Activated T-helper 2 cell treated with anti-CD3 and anti-CD28 coated beads, Interferon-gamma antibody, Interleukin-2, Interleukin-4, amounts not matched to agents 10 μg/mL and 5 μg/mL and 100 μg/mL, durations not matched to agents 14 hours and 24 hours and 36 hours (primary cell): ENCODE measurements at places on chromosomes 5 and 9. TPM values are rescaled to one million over a fixed set of nuclear protein-coding genes. Genes with fewer than 3 reads are reported as not detected.

GRCh38 chr5:135030956-135031812, 2.8 kb downstream of the PITX1 start:
- no peak for DNase-seq

GRCh38 chr9:109467936-109468335, 30.2 kb downstream of the PTPN3 start:
- DNase-seq: no peak

DNA sequence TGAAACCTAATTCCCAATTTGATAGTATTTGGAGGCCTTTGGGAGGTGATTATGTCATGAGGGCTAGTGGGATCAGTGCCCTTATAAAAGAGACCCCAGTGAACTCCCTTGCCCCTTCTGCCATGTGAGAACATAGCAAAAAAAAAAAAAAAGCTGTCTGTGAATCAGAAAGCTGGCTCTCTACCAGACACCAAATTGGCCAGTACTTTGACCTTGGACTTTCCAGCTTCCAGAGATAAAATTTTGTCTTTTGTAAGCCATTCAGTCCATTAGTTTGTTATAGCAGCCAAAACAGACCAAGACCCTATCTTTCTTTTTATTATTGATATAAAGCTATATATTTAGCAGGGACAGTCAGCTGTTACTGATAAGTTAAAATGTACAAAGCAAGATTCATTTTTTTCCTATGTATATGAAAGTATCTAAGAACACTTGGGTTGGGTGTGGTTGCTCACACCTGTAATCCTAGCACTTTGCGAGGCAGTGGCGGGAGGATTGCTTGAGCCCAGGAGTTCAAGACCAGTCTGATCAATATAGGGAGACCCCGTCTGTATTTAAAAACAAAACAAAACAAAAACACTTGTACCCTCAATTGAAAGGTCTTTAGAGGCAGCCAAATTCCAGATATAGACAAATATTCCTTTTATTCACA, 8.1 kb upstream of the C5orf24 start:
- DNase-seq: no peak

TERT gene
- 11.8 and 12.0 TPM in 2 replicates for total RNA-seq

IL13 gene
- 777 and 830 TPM in 2 replicates for total RNA-seq

ZNF367 gene
- 19.5 and 19.6 TPM in 2 replicates for total RNA-seq

GRCh38 chr5:21774801-21775200, 1078.3 kb downstream of the CDH12 start:
- DNase-seq: no peak
